ENCODE measurements at places on chromosomes 5 and 9. TPM values are rescaled to one million over a fixed set of nuclear protein-coding genes. Genes with fewer than 3 reads are reported as not detected.

GALT gene
- total RNA-seq, result 40.2 TPM

ZNF658 gene
- 5.6 TPM for total RNA-seq

FLT4 gene
- 93.0 TPM for total RNA-seq

TAS2R1 gene
- not detected for total RNA-seq

MPDZ gene
- 58.5 TPM for total RNA-seq

PCDHGA10 gene
- 9.6 TPM for total RNA-seq

SOHLH1 gene
- not detected for total RNA-seq

PCDHB2 gene
- 1.6 TPM for total RNA-seq

ZNF622 gene
- 34.0 TPM for total RNA-seq

NSUN2 gene
- total RNA-seq, result 56.0 TPM

PKD2L2 gene
- total RNA-seq, result not detected

COL23A1 gene
- not detected for total RNA-seq

MYOT gene
- not detected for total RNA-seq

CDX1 gene
- total RNA-seq, result not detected

GMCL2 gene
- not detected for total RNA-seq

GHR gene
- 2.4 TPM for total RNA-seq

GGTA1 gene
- 0.65 TPM for total RNA-seq

TMEM232 gene
- 0.67 TPM for total RNA-seq

PCDHB16 gene
- 0.65 TPM for total RNA-seq

MAMDC2 gene
- 8.5 TPM for total RNA-seq

FAXDC2 gene
- total RNA-seq, result 6.2 TPM

CRHBP gene
- total RNA-seq, result 0.29 TPM

FAM169A gene
- total RNA-seq, result under 0.01 TPM

FRRS1L gene
- not detected for total RNA-seq

NINJ1 gene
- total RNA-seq, result 45.9 TPM

JAKMIP2 gene
- not detected for total RNA-seq

NME5 gene
- 1.4 TPM for total RNA-seq

DRD1 gene
- not detected for total RNA-seq

GRM6 gene
- total RNA-seq, result not detected

UNC5A gene
- total RNA-seq, result under 0.01 TPM

TAF11L10 gene
- not detected for total RNA-seq

ZFP37 gene
- 1.1 TPM for total RNA-seq

AGXT2 gene
- not detected for total RNA-seq

UBQLN1 gene
- 136 TPM for total RNA-seq

ARID3C gene
- 0.33 TPM for total RNA-seq

ENHO gene
- total RNA-seq, result 0.29 TPM
